Epithelial cell of proximal tubule (primary cell): ENCODE measurements at places on chromosomes 5 and 9.

GRCh38 chr5:35781181-35781790 is 75.4 kb upstream of the IL7R start:
- no peak for DNase-seq

- DNase-seq = no peak
Measured at GRCh38 chr9:6761306-6761705, 3.5 kb downstream of the KDM4C start.

- DNase-seq = no peak
Measured at GRCh38 chr9:20117482-20117881, 328.6 kb upstream of the SLC24A2 start.

GRCh38 chr9:4382722-4383317 is 83.0 kb upstream of the GLIS3 start:
- no peak for DNase-seq

DNA sequence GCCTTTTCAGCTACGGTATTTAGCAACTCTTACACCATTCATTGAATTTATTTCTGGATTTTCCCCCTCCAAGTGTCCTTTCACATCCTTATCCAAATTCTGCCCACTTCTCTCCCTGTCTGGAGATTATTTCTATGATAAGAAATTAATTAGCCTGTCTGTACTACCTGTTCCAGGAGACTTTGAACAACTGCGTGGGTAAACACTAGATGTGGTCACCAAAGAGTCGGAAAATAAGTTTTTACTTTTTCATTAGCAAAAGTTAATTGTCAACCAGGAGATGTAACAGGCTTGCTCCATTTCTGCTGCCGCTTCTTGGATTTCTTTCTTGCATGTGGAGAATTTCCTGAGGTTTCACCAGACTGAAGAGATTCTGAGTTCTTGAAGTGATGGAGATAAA is 14.0 kb downstream of the SLC1A1 start:
- DNase-seq = no peak
